Stimulated activated CD4-positive, alpha-beta T cell treated with anti-CD3 and anti-CD28 coated beads, Interleukin-12 subunit alpha, Interleukin-12 subunit beta, amount 100 ng/mL, for 24 hours (primary cell): ENCODE measurements at places on chromosomes 13 and 19.
A peak's percentile ranks its signal among the peaks of the same experiment; 100 is the strongest.

- no peak for DNase-seq
Measured at GRCh38 chr13:37123337-37123736, 17.9 kb upstream of the CSNK1A1L start.

DNA sequence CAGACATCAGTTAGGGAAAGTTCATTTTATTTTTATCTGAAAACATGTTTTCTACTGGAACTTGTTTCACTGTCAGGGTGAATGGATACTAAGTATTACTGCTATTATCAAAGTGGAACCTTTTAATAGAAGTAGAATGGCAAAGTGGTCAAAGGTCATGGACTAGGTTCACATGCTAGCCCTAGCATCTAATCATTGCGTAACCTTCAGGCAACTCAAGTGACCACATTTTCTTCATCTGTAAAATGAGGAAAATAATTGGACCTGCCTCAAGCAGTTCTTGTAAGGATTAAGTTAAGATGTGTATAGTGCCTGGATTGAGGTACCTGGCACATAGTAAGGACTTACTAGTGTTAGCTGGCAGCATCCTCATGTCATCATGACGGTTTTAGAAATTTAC, 5.0 kb downstream of the ZFP28 start:
- DNase-seq: no peak

DNA sequence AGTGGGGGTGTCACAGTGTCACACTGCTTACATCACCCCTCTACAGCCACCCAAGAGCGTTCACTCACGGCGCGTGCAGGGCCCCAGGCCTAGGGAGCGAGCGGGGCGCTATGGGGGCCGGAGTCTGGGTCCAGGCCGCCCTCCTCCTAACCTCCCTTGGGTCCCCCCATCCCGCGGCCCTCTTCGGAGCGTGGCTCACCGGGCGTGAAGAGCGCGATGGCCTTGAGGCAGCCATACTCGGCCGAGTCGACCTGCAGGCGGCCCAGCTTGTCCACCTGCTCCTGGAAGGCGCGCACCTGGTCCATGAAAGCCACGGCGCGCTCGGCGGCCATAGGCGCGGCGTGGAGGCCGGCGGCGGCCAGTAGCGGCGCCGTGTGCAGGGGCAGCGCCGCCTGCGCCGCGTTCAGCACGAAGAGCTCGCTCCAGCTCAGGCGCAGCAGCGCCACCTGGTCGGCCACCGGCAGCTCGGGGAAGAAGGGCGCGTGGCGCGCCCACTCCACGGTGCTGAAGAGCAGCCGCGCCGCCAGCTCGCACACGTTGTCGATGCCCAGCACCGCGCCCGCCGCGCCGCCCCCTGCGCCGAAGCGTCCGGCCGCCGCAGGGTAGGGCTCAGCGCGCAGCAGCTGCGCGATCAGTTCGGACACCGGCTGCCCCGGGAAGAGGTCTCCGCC, 9.4 kb downstream of the OCEL1 start:
- DNase-seq: peak; percentile 49

GRCh38 chr19:7595466-7596133, at the start of gene CAMSAP3:
TSS of gene CAMSAP3 (plus strand) at chr19:7595863. CDS start at chr19:7596003, 140 bp downstream.
- no peak for DNase-seq

DNA sequence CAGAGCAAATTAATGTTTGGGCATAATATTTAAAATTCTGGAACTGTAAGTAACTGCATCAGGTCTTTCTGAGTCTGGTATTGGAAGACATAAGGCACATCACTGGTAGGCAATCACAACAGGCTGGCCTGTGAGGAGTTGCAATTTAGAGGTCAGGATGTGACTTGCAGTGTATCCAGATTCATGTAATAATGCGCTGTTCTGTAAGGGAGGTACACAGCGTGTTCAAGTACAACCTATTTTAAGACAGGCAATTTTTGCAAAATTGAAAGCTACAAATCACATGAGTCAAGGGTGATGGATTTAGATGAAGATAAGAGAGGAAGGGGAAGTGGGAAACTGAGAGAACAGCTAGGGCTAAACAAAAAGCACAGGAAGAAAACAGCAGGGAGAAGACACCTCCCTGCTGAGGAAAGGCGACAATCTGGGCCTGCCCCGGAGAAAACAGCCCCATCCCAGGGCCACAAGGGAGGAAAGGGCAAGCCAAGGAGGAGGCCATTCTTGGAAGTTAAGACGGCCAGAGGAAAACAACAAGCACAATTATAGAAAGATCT, 138.1 kb downstream of the LACC1 start:
- DNase-seq: no peak

DNA sequence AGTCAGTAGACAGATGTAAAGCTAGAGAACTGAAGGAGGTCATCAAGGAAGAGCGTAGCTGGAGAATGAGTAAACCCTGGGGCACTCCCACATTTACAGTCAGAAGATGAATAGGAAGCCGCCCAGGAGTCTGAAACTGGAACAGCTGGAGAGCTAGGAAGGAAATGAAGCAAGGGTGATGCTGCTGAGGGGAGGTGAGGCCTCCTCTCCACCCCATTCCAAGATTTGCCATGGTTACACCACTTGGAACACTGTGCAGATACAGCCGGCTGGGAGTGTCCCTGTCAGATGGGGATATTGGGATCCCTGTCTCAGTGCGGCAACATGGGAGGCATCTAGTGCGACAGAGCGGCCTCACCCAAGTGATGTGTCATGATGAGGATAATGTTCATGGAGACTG, 51.8 kb upstream of the GPI start:
- no peak for DNase-seq

GRCh38 chr13:80860845-80861244, 519.9 kb upstream of the SPRY2 start:
- DNase-seq: no peak

DNA sequence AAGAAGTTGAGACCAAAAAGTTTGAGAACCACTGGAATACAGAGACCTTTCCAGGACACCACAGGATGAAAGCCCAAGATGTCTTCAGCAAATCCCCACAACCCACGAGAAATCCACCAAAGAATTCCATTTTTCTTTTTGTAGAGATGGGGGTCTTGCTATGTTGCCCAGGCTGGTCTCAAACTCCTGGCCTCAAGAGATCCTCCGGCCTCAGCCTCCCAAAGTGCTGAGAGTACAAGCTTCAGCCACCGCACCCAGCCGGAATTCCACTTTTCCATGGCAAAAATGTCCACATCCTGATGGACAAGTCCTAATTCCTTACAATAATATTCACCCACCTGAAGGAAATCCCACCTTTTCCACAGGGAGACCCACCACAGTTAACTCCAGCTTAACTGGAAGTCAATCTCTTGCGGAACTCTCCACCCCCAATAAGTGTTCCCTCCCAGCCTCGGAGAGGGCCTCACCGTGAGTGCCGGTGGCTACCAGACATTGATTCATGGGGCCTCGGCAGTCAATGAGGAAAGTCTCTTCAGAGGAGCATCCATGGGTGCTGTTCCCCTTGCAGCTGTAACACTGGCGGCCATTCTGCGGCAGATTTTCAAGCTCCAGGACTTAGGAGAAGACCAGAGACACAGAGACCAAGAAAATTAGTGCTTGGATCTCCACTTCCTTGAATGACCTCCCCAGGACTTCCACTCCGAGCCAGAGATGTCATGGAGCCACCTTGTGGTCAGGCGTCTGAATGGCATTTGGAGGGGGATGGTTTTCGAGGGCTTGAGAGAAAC, 12.3 kb upstream of the CADM4 start:
- DNase-seq: peak; percentile 36

DNA sequence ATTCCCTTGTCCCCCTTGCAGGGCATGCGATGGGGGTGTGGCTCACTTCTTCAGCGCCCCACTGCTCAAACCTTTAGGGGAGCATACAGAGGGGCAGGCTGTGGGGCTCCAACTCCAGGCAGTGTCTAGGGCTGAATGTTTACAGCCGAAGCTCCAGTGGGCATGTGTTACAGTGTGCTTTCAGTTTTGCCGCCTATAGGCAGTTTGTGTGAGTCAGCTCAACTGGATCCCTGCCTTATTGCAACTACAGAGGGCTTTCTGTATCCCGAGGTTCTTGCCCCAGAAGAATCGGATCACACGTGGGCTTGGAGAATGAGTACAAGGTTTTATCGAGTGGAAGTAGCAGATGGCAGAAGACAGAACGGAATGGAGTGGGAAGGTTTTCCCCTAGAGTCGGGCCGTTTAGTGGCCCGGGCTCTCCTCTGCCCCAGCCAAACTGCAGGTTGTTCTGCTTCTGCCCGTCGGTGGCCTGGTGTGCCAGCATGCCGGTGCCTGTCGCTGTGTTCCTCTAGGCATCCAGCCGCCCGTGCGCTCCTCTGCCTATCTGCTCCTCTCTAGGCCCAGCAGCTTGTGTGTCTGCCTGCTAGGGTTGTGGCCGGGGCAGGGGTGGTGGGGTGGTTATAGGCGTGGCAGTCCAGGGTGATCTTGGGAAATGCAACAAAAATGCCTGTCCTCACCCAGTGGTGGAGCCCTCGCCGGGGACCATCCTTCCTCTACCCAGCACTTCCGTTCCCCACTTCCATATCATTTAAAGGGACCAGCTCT, 435.9 kb upstream of the SGCG start:
- DNase-seq: no peak

GRCh38 chr19:46520616-46521015, 24.9 kb upstream of the PNMA8B start:
- DNase-seq: no peak

DNA sequence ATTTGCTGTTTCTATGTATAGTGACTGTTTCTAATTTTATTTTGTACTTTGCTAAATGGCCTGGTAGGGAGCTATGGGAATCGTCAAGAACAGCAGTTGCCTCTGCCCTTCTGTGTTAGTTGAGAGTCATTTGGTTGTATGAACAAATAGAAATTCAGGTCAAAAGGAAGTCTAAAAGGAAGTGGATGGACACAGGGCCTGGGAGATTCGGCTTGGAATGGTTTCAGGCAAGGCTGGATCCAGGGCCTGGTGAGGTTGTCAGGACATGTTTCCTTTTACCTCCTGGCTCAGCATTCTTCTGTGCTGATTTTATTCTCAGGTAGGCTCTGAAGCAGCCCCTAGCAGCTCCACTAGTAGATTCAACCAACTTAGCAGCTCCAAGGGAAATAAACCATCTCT, 118.9 kb downstream of the SIPA1L3 start:
- DNase-seq: no peak
